ENCODE measurements at places on chromosomes 3 and 15. TPM values are rescaled to one million over a fixed set of nuclear protein-coding genes. Genes with fewer than 3 reads are reported as not detected.
A peak's percentile ranks its signal among the peaks of the same experiment; 100 is the strongest.

- no peak overlapping the region for H3K27ac ChIP-seq
- H3K27me3 ChIP-seq: no peaks in the 10 kb centered on the region
- H3K4me3 ChIP-seq: no peak overlapping the region
Observed at GRCh38 chr15:33701304-33701696, 267.0 kb upstream of the CHRM5 start.

GRCh38 chr3:124775877-124776276 lies 45.6 kb downstream of the UMPS start:
- H3K27ac ChIP-seq: no peak overlapping the region
- H3K36me3 ChIP-seq: peaks cover 11% of the 10 kb centered on the region
- no peak for DNase-seq
- no peaks in the 10 kb centered on the region for H3K4me1 ChIP-seq
- no peaks in the 10 kb centered on the region for H3K27me3 ChIP-seq

Gene LRRC31
- 15.6 TPM for total RNA-seq

DNA sequence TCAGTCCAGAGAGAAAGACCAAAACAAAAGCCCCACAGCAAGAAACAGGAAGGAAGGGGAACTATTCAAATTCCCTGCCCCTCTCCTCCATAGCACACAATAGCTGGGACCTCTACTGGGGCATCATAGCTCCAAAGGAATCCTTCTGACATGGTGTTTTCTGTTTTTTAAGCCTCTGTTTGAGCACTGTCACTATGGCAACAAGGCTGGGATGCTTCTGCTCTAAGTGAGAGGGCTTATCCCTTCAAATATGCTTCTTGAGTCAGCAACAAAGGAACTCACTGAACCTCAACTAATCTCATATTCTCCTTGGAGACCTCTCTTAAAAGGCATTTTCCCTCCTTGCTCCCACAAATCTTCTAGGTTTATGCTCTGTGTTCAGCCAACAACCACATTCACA lies 40.5 kb downstream of the MYLK start:
- H3K36me3 ChIP-seq: no peaks in the 10 kb centered on the region
- no peaks in the 10 kb centered on the region for H3K4me1 ChIP-seq
- no peak overlapping the region for H3K27ac ChIP-seq
- DNase-seq: no peak
- H3K4me3 ChIP-seq: no peak overlapping the region
- no peaks in the 10 kb centered on the region for H3K27me3 ChIP-seq

DNA sequence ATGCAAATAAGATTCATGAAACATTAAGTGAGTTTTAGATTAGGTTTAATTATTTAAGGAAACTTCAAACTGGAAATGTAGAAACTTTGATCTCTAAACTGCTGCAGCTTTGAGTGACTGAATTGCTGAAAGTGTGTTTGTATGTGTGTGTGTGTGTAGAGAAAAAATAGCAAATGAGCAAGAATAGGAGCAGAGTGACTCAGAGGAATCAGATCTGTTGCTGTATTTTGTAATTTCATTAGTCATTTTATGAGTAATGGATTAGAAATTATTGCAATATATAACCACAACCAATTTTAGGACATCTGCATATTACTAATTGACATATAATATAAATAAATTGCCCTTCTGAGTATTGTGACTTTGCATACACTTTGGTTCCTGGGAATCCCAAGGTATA lies 52.8 kb upstream of the SLC9A9 start:
- H3K4me3 ChIP-seq: no peak overlapping the region
- H3K36me3 ChIP-seq: no peaks in the 10 kb centered on the region
- H3K27ac ChIP-seq: no peak overlapping the region
- no peak for DNase-seq
- no peaks in the 10 kb centered on the region for H3K27me3 ChIP-seq

- H3K27ac ChIP-seq: peak overlapping the region; percentile 98
- H3K27me3 ChIP-seq: no peaks in the 10 kb centered on the region
- peak overlapping the region; percentile 87 for H3K4me3 ChIP-seq
- no peak for DNase-seq
- H3K36me3 ChIP-seq: no peaks in the 10 kb centered on the region
- peaks cover 11% of the 10 kb centered on the region for H3K4me1 ChIP-seq
Observed at GRCh38 chr3:143974271-143975238, 2.9 kb downstream of the DIPK2A start.

DNA sequence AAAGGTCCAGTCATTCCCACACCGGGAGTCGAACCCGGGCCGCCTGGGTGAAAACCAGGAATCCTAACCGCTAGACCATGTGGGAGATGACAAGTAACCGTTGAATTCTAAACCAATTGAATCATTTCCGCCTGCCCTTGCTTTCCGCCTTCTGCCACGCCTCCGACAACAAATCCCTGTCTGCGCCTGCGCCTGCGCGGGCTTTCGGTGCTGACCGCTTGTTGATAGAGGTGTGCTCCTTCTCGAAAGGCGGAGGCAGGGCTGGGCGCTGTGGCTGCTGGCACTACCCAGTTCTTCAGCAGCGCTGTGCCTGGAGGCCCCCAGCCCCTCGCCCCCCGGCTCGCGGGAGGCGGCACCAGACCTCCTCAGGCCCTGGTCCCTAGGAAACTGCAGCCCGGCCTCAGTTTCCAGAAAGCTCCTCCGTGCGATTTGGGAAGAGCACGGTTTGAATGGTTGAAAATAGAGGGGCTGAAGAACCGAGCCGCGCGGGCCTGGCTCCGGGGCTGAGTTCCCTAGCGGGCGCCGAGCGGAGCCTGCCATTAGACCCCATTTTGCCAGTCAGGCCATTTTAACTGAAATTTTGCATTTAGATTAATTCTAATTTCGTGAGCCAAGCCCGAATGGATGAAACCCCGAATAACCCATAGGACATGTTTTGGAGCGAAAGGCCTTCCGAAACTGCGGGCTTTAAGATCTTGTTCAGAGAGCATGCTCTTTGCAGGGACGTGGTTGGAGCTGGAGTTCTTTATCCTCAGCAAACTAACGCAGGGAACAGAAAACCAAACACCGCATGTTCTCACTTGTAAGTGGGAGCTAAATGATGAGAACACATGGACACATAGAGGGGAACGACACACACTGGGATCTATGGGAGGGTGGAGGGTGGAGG lies 219.3 kb upstream of the ATP10A start:
- peak overlapping the region; percentile 87 for H3K27ac ChIP-seq
- H3K36me3 ChIP-seq: no peaks in the 10 kb centered on the region
- peak overlapping the region; percentile 60 for H3K4me3 ChIP-seq
- H3K27me3 ChIP-seq: no peaks in the 10 kb centered on the region
- H3K4me1 ChIP-seq: no peaks in the 10 kb centered on the region

DNA sequence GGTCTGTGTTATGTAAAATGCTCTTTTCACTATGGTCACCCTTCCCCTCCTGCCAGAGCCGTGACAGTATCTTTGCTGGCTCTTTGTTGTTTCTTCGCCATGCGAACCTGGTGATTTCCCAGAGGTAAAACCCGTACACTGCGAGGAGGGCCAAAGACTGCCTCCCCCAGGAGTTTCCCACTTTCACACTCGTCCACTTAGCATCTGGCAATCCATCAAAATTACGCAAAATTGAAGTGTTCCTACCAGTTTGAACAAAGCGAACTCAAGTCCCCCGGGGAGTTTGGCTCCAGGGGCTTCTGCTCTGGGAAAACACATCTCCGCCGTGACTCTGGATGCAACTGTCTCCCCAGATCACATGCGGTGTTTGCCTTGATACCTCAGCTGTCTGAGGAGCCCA lies 239.9 kb downstream of the FAM43A start:
- H3K36me3 ChIP-seq: no peaks in the 10 kb centered on the region
- no peak for DNase-seq

DNA sequence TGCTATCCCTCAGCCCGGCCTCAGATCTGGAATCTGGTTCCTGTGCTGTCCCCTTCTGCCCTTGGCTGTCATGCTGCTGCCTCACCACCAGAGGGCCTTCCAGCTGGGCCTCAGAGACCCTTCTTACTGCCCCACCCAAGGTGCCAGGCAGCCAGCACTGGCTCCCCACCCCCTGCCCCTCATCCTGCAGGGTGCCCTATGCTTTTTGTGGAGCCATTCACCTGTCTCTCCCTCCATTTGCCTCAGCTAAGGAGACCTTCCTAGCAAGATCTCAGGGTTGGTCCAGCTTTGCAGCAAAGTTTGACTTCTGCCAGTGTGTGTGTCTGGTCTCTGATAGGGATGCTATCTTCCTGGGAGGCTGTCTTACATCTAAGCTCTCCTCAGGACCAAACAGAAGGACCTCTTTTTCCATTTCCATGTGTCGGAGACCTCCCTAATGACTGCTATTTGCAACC lies 1.9 kb upstream of the VWA5B2 start:
- peaks cover 21% of the 10 kb centered on the region for H3K4me1 ChIP-seq
- no peaks in the 10 kb centered on the region for H3K36me3 ChIP-seq
- H3K27ac ChIP-seq: no peak overlapping the region
- H3K27me3 ChIP-seq: peaks cover 24% of the 10 kb centered on the region

Gene QARS1
- 330 TPM for total RNA-seq

Gene CCNB2
- 5.2 TPM for total RNA-seq

Gene SLC22A14
- 5.0 TPM for total RNA-seq

DNA sequence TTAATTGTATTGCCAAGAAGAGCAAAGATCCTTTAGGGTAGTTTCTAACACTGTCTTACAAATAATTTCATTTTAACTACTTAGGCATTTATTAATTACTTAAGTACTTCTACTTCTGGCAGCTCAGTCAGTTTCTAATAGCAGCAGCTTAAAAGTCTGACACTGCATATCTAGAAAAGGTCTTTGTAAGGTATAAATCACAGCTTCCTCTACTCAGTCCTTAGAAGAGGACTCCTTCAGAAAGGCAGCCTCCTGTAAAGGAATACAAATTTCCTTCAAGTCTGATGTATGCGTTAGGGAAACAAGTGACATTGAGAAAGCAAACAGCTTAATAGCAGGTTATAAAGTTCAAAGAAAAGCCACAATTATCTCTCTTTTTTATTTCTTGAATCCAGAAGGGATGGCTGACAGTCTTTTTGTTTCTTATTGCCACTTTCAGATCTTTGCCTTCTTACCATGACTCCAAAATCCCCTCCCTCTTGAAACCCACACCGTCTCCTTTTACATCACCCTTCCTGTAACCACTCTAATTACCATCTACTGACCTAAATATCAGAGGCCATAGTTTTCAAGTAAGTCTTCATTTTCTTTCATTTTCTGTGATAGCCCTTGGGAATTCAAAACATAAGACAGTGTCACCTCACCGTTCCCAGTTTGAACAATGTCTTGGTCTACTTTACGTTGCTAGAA lies 109.5 kb downstream of the CGGBP1 start:
- no peak for DNase-seq
- H3K27ac ChIP-seq: no peak overlapping the region
- no peak overlapping the region for H3K4me3 ChIP-seq
- H3K4me1 ChIP-seq: no peaks in the 10 kb centered on the region
- no peaks in the 10 kb centered on the region for H3K27me3 ChIP-seq
- H3K36me3 ChIP-seq: no peaks in the 10 kb centered on the region

GRCh38 chr3:22269831-22270230 lies 518.8 kb upstream of the ZNF385D start:
- no peaks in the 10 kb centered on the region for H3K4me1 ChIP-seq
- no peak overlapping the region for H3K27ac ChIP-seq
- no peaks in the 10 kb centered on the region for H3K27me3 ChIP-seq
- no peaks in the 10 kb centered on the region for H3K36me3 ChIP-seq
- H3K4me3 ChIP-seq: no peak overlapping the region
- DNase-seq: no peak

DNA sequence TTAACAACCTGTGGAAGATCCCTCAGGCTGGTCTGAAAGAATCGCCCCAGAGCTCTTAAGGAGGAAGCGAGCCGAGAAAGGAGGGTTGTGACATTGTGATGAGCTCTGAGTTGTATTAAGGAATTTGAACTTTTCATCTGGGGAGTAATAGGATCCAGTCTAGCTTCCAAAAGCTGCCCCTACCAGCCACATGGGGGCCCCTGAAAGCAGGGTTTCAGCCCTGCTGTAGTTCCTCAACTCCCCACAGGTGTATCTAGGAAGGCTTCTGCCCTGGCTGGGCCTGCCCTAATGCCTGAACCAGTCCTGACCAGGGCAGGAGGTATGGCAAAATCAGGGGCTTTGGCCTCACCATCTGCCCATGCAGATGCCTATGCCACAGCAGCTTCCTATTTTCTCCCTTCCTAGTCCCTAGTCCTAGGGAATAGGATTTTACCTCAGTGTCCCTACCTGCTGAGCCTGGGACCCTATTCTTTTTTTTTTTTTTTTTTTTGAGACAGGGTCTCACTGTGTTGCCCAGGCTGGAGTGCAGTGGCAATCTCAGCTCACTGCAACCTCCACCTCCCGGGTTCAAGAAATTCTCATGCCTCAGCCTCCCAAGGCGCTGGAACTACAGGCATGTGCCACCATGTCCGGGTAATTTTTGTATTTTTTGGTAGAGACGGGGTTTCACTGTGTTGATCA lies 5.0 kb upstream of the AP3S2 start:
- no peak overlapping the region for H3K4me3 ChIP-seq
- no peaks in the 10 kb centered on the region for H3K27me3 ChIP-seq
- no peak overlapping the region for H3K27ac ChIP-seq
- H3K36me3 ChIP-seq: no peaks in the 10 kb centered on the region

GRCh38 chr3:96860882-96861281 lies 46.5 kb downstream of the EPHA6 start:
- H3K27ac ChIP-seq: no peak overlapping the region
- H3K36me3 ChIP-seq: no peaks in the 10 kb centered on the region
- DNase-seq: no peak
- no peaks in the 10 kb centered on the region for H3K27me3 ChIP-seq
- H3K4me3 ChIP-seq: no peak overlapping the region

GRCh38 chr3:178223876-178224275 lies 312.4 kb upstream of the KCNMB2 start:
- H3K36me3 ChIP-seq: no peaks in the 10 kb centered on the region
- H3K4me1 ChIP-seq: no peaks in the 10 kb centered on the region
- H3K4me3 ChIP-seq: no peak overlapping the region
- H3K27me3 ChIP-seq: no peaks in the 10 kb centered on the region
- H3K27ac ChIP-seq: no peak overlapping the region

DNA sequence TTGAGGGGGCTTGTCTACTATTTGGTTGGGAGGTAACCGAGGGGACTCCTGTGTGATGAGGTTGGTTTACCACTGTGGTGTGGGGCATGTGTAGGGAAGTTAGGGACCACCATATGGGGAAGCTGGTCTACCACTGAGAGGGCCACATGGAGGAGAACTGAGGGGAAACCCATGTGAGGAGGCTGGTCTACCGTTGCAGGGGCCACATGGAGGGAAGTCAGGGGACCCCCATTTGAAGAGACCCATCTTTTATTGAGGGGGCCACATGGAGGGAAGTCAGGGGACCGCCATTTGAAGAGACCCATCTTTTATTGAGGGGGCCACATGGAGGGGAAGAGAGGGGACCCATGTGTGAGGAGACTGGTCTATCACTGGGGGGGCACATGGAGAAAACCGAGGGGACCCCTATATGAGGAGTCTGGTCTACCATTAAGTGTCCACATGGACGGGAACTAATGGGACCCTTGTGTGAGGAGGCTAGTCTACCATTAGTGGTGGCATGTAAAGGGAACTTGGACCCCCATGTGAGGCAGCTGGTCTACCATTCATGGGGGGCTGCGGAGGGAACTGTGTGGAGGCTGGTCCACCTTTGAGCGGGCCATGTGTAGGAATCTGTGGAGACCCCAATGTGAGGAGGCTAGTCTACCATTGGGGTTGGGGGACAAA lies 165.5 kb downstream of the FBLN2 start:
- H3K27ac ChIP-seq: no peak overlapping the region
- no peaks in the 10 kb centered on the region for H3K36me3 ChIP-seq
- no peaks in the 10 kb centered on the region for H3K4me1 ChIP-seq
- H3K27me3 ChIP-seq: no peaks in the 10 kb centered on the region
- DNase-seq: peak; percentile 30
- H3K4me3 ChIP-seq: no peak overlapping the region
